Progenitor cell of endocrine pancreas (in vitro differentiated cells): ENCODE measurements at places on chromosomes 5 and 9. TPM values are rescaled to one million over a fixed set of nuclear protein-coding genes. Genes with fewer than 3 reads are reported as not detected.

WNK2 gene
- total RNA-seq, result 302 and 345 TPM in 2 replicates

ST8SIA4 gene
- 5.5 and 6.8 TPM in 2 replicates for total RNA-seq

KCNIP1 gene
- 17.8 and 18.2 TPM in 2 replicates for total RNA-seq

C9orf50 gene
- total RNA-seq, result 0.27 and 0.43 TPM in 2 replicates

TAL2 gene
- total RNA-seq, result 0.82 and 2.2 TPM in 2 replicates

CCDC192 gene
- total RNA-seq, result 0.60 TPM in 1 of 2 replicates, not detected in the other

CCDC152 gene
- total RNA-seq, result 0.17 and 0.20 TPM in 2 replicates

PHYHD1 gene
- 19.9 and 21.3 TPM in 2 replicates for total RNA-seq

ROR2 gene
- 23.6 and 23.9 TPM in 2 replicates for total RNA-seq

GABRA6 gene
- not detected in 2 replicates for total RNA-seq

F2RL1 gene
- total RNA-seq, result 6.5 and 10.0 TPM in 2 replicates

ZFP37 gene
- 7.9 and 8.7 TPM in 2 replicates for total RNA-seq

ANKRD34B gene
- total RNA-seq, result 0.17 and 0.20 TPM in 2 replicates

FBP2 gene
- not detected in 2 replicates for total RNA-seq

SLC6A7 gene
- not detected in 2 replicates for total RNA-seq

FRMPD1 gene
- 0.31 and 0.44 TPM in 2 replicates for total RNA-seq

STPG3 gene
- not detected in 2 replicates for total RNA-seq

CTXN3 gene
- not detected in 2 replicates for total RNA-seq

SPINK1 gene
- total RNA-seq, result 3,409 and 3,546 TPM in 2 replicates

OSMR gene
- 0.19 and 0.82 TPM in 2 replicates for total RNA-seq

ANKRD31 gene
- total RNA-seq, result 0.55 and 0.80 TPM in 2 replicates

PCDHGA9 gene
- total RNA-seq, result 1.5 and 1.8 TPM in 2 replicates

SLC6A19 gene
- 2.2 and 2.6 TPM in 2 replicates for total RNA-seq

FOXD4L4 gene
- 0.16 and 0.19 TPM in 2 replicates for total RNA-seq

PRUNE2 gene
- 5.4 and 5.6 TPM in 2 replicates for total RNA-seq

GPR150 gene
- total RNA-seq, result not detected in 2 replicates

GNA14 gene
- 0.14 and 0.31 TPM in 2 replicates for total RNA-seq

GOLM1 gene
- total RNA-seq, result 104 and 112 TPM in 2 replicates

PHF19 gene
- total RNA-seq, result 27.2 and 28.4 TPM in 2 replicates

TAF11L9 gene
- not detected in 2 replicates for total RNA-seq

SPINK13 gene
- total RNA-seq, result not detected in 2 replicates

TTC16 gene
- total RNA-seq, result 0.07 TPM in 1 of 2 replicates, not detected in the other

CORO2A gene
- 6.0 and 7.0 TPM in 2 replicates for total RNA-seq

CCNJL gene
- total RNA-seq, result 23.1 and 29.0 TPM in 2 replicates

SMIM33 gene
- total RNA-seq, result not detected in 2 replicates

EFNA5 gene
- total RNA-seq, result 12.0 and 16.7 TPM in 2 replicates

SLC34A3 gene
- total RNA-seq, result 0.26 and 0.27 TPM in 2 replicates

PCDHGB6 gene
- 23.1 and 24.0 TPM in 2 replicates for total RNA-seq

ANKRD55 gene
- total RNA-seq, result not detected in 2 replicates

CDX1 gene
- total RNA-seq, result 0.31 and 0.43 TPM in 2 replicates

CKMT2 gene
- 1.7 and 3.7 TPM in 2 replicates for total RNA-seq

RNF208 gene
- 24.0 and 25.7 TPM in 2 replicates for total RNA-seq

TAF11L5 gene
- not detected in 2 replicates for total RNA-seq

DND1 gene
- 3.1 and 4.0 TPM in 2 replicates for total RNA-seq

CYLC2 gene
- not detected in 2 replicates for total RNA-seq

IER5L gene
- total RNA-seq, result 21.8 and 22.6 TPM in 2 replicates

CERCAM gene
- total RNA-seq, result 19.6 and 25.6 TPM in 2 replicates

TEX48 gene
- not detected in 2 replicates for total RNA-seq
